ENCODE measurements at places on chromosomes 16 and 17. TPM values are rescaled to one million over a fixed set of nuclear protein-coding genes. Genes with fewer than 3 reads are reported as not detected.
A peak's percentile ranks its signal among the peaks of the same experiment; 100 is the strongest.

Gene PDILT
- total RNA-seq, result not detected

GRCh38 chr17:18965530-18966236, 13.7 kb downstream of the SLC5A10 start:
- no peak for DNase-seq

DNA sequence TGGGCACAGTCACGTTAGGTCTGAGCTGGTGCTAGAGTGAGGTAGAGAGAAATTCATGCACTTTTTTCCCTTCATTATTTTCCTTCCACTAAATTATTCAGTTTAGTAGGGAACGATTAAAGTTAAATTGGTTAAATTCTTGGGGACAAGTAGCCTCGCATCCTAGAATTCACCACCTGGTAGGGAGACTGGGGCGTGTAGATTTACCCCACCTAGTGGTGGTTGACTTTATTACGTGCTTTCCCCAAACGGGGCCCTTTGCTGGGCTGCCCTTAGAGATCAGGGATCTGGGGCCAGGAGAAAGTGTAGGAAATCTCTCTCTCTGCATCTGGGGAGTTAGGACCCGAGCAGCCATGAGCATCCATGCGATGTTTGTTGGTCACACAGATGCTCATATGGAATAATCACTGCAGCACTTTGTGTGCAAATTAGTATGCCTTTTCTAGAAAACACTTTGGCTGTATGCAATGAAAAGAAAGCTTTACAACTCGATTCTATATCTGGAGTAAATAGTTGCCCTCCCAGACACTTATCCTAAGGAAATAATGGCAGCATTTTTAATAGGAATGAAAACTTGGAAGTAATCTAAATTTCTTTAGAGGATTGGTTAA, 107.0 kb downstream of the PLCG2 start:
- DNase-seq, result no peak

GRCh38 chr16:85265161-85265784, 153.0 kb upstream of the CIBAR2 start:
- DNase-seq, result no peak

DNA sequence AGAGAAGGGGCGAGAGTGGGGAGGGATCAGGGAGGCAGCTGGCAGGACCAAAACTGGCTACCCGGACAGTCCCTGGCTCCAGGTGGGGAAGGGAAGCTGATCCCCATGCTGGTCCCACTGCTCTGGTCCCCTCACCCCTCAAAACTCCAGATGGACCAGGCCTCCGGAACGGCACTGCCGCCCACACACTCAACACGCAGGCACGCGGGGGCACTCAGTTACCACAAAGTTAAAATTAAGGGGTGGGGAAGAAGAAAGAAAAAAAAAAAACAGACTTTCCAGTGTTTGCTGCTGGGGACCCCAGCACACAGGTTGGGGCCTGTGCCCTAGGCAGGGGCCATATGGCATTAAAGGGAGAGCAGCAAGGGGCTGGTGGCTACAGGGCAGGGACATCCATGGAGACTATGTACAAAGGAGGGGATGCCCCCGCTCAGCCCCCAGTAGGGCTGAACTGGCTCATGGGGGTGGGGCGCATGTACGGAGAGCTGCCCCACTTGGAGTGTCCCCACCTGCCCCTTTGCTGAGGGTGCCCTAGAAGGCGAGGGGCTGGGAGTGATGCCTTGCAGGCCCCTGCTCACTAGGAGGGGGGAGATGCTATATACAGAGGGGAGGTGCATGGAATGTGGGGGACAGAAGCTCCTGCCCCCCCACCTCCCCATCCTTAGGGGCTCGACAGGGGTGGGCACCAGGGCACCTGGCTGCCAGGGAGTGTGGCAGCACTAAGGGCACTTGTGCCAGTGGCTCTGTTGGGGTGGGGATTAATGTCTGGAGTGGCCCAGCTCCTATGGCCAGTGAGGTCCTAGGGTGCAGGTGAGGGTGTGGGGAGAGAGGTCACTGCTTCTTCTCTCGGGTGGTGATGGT, 5.6 kb downstream of the TP53I13 start:
- DNase-seq, result no peak

DNA sequence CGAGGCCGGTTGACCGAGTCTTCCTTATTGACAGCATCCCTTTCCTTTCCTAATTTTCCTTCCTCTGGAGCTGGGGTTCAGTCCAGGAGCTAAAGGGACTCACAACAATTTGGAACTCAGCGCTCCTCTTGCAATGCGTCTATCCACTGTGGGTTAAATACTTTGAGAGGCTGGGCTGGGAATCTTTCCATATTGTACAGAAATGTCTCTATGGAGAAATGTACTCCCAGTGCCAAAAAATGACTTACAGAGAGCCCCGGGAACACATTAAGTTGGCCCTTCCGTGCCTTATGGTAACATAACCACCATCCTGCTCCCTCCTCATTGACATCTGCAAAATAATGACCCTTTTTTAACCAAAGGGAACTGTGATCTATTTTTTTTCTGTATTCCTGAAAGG, 192.8 kb downstream of the FTO start:
- DNase-seq, result no peak

DNA sequence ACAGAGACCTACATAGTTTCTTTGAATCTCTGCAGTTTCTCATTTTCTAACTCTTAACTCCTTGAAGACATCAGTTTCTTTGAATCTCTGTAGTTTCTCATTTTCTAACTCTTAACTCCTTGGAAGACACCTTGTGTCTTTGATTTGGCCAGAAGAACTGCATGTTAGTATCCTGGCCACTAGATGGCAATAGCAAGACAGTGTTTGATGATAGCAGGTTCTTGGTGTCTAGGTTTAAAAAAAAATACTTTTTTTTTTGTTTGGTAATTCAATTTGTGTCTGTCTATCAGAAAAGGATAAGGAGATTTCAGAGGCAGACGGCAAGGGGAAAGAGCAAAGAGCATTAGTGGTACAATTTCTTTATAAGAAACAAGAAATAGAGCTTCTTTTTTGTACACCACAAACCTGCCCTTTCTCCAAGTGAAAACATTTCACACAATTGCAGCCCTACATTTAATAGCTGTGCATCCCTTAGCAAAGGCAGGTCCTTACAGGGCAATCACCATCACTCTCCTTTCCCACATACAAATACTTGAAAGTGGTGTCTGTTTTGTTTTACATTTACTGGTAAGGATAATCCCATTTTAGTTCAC, 1324.9 kb upstream of the CDH8 start:
- peak; percentile 10 for DNase-seq

DNA sequence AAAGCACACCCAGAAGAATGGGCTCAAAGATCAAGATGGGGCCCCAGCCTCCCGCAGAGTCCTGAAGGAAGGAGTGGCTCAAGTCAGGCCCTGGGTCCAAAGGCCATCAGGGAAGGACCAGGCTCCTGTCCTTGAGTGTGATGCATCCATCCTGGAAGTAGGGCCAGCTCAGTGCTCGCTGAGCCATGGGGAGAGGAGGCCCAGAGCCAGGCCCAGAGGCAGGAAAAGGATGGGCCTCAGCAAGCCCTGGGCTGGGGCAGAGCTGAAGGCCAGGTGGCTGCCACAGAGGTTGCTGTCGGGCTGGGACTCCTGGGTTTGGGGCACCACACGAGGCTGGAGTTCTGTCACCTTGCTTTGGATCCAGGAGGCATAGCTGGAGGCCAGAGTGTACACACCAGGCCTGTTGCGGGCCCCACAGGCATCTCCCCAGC, 3.7 kb downstream of the PRSS8 start:
- no peak for DNase-seq

Gene C16orf86
- total RNA-seq, result 4.5 TPM

Gene ASGR1
- 9.0 TPM for total RNA-seq

- no peak for DNase-seq
Measured at GRCh38 chr16:17396762-17397498, 73.8 kb downstream of the XYLT1 start.

- DNase-seq, result no peak
Measured at GRCh38 chr17:13542636-13543035, 59.1 kb downstream of the HS3ST3A1 start.

DNA sequence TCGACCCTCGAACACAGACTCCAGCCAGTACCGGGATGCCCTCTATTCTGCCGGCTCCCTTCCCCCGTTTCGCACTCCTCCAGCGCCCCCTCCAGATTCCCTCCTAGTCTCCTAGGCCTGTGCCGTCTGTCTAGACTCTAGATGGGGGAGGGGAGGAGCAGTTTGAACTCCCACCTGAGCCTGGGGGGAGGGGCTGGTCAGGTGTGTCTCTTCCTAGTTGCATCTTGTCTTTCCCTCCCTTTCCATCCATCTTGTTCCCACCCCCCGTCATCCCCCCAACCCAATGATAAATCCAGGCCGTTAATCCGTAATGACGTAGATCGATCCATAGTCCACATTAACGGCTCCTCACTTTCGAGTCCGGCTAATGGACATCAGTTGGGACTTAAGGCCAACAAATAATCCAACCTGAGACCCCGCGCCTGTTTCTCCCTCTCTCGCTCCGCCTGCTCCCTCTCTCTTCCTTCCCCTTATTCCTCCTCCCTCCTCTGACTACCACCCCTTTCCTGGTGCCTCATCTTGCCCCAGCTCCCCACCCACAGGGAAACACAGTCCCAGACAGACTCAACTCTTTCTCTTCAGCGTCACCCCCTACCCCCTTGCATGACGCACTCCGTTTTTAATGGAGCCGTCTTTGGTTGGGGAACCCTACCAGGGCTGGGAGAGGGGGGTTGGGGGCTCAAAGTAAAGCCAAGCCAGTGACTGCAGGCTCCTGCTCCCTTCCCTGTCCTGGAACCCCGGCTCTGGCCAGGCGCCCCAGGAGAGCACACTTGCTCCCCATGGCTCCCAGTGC, 3.4 kb upstream of the HOXB5 start:
- DNase-seq, result no peak

Gene MYH13
- total RNA-seq, result not detected

Gene CCR7
- not detected for total RNA-seq

DNA sequence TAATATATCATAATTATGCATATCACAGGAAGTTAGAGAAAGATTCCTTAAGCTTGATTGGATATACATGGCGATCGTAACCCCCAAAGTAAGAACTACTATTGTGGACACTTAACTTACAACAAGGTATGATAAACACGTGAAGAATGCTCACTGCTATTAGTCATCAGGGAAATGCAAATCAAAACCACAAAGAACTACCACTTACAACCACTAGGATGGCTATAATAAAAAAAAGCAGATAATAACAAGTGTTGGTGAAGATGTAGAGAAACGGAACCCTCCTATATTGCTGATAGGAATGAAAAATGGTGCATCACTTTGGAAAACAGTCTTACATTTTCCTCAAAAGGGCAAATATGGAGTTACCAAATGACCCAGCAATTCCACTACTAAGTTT, 265.9 kb downstream of the SLC39A11 start:
- DNase-seq, result peak; percentile 10

DNA sequence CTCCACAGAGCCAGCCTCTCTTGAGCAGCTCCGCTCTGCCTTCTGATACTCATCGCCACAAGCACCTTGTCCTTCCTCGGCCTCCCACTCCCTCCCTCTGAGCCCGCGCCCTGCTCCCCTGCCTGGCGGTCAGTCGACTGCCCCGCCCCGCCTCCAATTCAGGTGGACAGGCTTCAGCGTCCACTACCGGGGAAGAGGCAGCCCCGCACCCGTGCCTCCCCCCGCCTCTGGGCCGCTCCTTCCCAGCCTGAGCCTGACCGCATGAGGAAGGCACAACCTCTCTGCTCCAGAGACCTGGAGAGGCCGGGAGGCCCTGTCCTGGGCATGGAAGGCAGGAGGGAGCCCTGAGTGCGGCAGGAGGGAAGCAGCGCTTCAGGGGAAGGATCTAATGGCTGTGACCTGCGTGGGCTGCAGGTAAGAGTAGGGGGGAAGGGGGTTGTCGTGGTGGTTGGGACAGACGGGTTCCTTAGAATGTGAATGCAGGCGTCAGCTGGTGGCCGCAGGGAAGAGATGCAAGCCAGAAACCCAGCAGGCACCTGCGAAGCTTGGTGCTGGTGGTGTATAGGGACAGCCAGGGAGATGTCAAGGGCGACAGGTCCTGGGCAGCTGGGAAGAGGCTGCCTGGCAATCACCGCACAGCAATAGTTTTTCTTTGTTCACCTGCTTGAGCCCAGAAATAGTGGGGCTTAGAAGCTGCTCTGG, 3.0 kb upstream of the SLC6A4 start:
- DNase-seq, result no peak

- DNase-seq, result peak; percentile 56
Measured at GRCh38 chr16:54373534-54374520, 87.2 kb upstream of the IRX3 start.

Gene SKAP1
- 3.6 TPM for total RNA-seq

Gene FOXJ1
- 3.0 TPM for total RNA-seq

- no peak for DNase-seq
Measured at GRCh38 chr17:46943501-46944393, 20.8 kb downstream of the GOSR2 start.

Gene ATP2C2
- total RNA-seq, result 17.1 TPM

GRCh38 chr17:61875285-61875684, 12.0 kb upstream of the BRIP1 start:
- no peak for DNase-seq

Measured in kidney epithelial cell (primary cell).